ENCODE measurements at places on chromosomes 2 and 18.

DNA sequence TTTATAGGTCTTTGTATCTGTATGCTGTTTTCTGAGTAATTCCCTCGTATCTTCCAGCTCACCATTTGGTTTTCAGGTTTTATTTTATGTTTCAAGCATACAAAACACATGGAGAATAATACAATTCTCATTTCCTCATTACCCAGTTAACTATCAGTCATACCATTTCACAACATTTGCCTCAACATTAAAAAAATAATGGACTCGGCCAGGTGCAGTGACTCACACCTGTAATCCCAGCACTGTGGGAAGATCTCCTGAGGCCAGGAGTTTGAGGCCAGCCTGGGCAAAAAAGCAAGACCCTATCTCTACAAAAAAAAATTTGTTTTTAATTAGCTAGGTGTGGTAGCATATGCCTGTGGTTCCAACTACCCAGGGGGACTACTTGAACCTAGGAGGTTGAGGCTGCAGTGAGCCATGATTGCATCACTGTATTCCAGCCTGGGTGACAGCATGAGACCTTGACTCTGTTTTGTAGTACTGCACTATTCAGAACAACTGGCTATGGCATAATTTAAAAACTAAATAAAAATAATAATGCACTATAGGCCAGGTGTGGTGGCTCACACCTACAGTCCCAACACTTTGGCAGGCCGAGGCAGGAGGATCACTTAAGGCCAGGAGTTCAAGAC, 20.3 kb downstream of the NPC1 start:
- DNase-seq = no peak

DNA sequence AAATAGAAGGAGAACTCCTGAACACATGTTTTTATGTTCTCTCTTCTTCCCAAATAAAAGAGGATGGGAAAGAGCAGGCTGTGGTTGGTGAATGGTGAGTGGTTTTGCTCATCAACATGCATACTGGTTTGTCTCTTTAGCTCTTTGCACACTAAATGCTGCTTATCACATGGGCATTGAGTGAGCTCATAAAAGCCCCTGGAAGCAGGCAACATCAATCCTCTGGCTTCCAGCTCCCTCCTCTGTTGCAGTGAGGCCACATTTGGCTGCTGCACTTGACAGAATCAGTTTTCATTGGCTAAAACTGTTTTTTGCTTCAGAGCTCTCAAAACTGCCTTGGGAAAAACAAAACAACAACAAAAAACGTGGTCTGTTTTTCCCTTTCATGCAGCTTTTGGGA, 1308.2 kb upstream of the NRXN1 start:
- no peak for DNase-seq

DNA sequence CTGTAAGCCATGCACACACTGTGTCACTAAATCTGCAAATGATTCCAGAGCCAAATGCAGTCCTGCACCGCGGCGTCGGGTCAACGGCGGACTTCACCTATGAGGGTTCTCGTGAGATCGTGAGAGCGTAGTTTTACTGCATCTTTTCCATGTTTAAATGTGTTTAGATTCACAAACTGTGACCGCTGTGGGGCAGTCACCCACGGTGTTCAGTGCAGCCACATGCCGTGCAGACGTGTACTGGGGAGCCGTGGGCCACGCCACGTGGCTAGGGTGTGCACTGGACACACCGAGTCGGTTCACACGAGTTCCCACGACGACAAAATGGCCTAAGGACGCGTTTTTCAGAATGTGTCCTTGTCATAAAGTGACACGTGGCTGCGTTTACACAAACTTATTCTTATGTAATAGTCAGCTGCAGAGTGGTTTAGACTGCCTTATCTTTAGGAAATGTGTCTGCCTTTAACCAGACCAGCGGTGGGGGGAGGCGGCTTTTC, 34.1 kb downstream of the NFATC1 start:
- DNase-seq = no peak

- DNase-seq = no peak
Measured at GRCh38 chr2:106782681-106783080, 103.3 kb downstream of the ST6GAL2 start.

All from stimulated activated CD4-positive, alpha-beta T cell treated with anti-CD3 and anti-CD28 coated beads, Interleukin-12 subunit alpha, Interleukin-12 subunit beta, amount 100 ng/mL, for 48 hours (primary cell).